GM04503 (cell line): ENCODE measurements at places on chromosomes 13 and 19.
A peak's percentile ranks its signal among the peaks of the same experiment; 100 is the strongest.

- no peak for DNase-seq
These were observed 17.4 kb downstream of the LEUTX start for GRCh38 chr19:39796000-39796498.

- DNase-seq: no peak
These were observed 238.5 kb downstream of the FGF9 start for GRCh38 chr13:21909331-21909730.

- no peak for DNase-seq
These were observed 941 bp upstream of the SIAH3 start for GRCh38 chr13:45852494-45852893.

DNA sequence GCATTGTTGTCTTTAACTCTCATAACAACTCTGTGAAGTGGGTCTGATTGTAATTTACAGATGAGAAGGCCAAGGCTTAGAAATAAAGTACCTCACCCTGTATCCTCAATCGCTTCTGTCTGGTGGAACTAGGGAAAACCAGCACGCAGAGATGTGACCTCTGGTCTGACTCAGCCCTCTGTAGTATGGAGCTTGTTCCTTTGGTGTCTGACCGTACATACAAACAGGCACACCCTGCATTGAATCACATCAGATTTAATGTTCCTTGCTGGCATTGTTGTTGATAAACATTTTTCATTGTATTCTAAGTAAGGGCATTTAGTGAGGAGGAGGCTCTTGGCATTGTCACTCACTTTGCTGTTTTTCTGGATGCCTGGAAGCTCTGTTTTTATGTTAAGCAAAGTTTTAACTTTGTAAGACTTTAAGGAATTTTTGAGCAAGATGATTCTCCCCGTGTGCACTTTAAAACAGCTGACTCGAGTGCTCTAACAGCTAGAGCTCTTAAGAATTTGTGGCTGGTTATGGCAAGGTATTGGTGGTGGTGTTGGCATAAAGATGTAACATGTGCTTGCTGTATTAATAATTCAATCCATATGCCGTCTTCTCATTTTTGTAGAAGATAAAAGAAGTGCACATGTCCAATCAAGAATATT is 89.0 kb upstream of the SPATA13 start:
- DNase-seq: peak; percentile 58

DNA sequence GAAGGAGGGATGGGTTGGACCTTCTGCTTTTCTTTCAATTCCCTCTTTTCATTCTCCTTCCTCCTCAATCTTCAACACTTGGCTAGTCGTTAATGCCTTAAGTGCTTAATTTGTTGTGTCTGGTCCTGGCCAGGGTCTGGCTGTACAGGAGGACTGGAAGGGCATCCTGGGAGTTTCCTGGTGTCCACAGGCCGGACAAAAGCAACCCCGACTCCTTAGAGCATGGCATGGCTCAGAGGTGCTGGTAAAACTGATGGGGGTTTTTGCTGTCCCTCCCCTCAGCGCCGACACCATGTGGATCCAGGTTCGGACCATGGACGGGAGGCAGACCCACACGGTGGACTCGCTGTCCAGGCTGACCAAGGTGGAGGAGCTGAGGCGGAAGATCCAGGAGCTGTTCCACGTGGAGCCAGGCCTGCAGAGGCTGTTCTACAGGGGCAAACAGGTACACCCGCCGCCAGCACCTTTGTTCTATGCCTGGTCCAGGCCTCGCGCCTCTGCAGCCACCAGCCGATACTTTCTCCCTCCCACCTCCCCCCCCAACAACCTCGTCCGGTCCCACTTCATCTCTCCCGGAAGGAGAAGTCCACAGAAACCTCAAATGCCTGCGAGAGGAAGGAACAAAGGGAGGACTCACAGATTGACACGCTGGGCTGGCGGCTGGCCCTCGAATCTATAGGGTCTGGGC is 1.4 kb downstream of the UHRF1 start:
- DNase-seq: no peak

GRCh38 chr13:78036841-78037240 is 118.2 kb upstream of the EDNRB start:
- no peak for DNase-seq

DNA sequence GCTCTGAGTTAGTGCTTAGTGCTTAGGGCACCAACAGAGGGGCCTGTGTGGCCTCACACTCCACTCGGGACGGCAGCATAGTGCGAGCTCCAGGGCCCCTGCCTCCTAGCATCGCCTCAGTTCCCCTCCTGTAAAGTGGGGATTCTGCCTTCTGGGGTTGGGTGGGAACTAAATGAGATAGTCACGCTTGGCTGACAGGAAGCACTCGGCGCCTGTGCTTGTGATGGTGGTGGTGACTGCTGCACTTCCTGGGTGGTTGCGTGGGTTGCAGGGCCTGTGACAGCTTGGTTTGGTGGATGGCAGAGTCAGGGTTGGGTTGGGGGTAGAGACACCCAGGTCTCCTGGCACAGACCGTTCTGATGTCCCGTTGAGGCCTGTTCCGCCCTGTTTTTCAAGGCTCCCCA is 7.7 kb downstream of the PLEKHF1 start:
- DNase-seq: no peak
